ENCODE measurements at places on chromosomes 11 and 22. TPM values are rescaled to one million over a fixed set of nuclear protein-coding genes. Genes with fewer than 3 reads are reported as not detected.

Gene LRFN4
- 14.1 TPM for total RNA-seq

Gene DNHD1
- total RNA-seq: 1.7 TPM

Gene PTH
- total RNA-seq: not detected

Gene SLC5A12
- not detected for total RNA-seq

Gene SAAL1
- 28.8 TPM for total RNA-seq

DNA sequence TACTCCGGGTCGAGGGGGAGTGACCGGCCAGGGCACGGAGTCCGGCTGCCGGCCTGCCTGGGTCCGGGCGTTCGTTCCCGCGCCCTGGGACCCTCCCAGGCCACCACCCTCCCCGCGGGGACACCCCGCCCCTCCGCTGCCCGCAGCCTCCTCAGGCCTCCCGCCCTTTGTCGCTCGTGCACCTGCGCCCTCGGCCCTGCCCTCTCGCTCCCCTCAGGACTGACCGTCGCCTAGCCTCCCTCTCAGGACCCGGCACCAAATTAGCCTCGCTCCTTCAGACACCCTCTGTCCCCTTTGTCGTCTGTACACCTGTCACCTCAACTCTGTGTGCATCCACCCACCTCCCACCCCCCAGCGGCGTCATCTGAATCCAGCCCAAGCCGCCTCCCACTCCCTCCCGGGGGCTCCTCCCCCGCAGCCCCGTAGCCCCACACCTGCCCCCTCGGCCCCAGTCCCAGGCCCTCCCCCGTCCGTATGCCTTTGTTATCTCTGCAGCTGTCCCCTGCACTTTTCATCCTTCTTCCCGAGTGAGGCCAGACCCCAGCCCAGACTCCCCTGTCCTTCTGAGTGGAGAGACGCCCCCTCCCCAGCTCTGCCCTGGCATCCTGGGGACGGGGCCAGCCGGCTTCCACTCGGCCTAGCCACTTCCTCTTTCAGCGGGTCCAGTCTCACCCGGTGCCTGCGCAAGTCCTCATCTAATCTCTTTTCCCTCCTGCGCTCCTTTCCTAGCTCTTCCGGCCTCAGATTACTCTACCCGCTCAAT lies 643 bp downstream of the TIGD3 start:
- no peak for DNase-seq

- no peak for DNase-seq
These were observed 65.6 kb downstream of the CECR2 start for GRCh38 chr22:17434856-17435255.

- no peak for DNase-seq
These were observed 715.8 kb upstream of the LRRC4C start for GRCh38 chr11:42175203-42175602.

DNA sequence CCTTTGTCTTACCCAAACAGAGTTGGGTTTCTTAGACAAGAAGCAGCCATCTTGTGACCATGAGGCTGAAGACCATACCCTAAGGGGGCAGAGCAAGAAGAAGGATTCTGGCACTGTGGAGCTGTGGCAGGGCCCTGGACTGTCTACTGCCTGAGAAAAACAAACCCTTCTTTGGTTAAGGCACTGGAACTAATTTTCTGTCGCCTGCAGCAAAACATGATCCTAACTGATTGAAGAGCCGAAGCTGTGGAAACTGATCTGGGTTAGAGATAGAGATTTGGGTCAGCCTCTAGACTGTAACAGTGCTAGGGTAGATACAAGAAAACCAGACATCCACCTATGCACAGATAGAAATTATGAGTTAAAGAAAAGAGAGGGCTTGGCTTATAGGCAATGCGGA lies 11.3 kb upstream of the ACER3 start:
- no peak for DNase-seq

- no peak for DNase-seq
These were observed 5.5 kb downstream of the SIK2 start for GRCh38 chr11:111607751-111608150.

DNA sequence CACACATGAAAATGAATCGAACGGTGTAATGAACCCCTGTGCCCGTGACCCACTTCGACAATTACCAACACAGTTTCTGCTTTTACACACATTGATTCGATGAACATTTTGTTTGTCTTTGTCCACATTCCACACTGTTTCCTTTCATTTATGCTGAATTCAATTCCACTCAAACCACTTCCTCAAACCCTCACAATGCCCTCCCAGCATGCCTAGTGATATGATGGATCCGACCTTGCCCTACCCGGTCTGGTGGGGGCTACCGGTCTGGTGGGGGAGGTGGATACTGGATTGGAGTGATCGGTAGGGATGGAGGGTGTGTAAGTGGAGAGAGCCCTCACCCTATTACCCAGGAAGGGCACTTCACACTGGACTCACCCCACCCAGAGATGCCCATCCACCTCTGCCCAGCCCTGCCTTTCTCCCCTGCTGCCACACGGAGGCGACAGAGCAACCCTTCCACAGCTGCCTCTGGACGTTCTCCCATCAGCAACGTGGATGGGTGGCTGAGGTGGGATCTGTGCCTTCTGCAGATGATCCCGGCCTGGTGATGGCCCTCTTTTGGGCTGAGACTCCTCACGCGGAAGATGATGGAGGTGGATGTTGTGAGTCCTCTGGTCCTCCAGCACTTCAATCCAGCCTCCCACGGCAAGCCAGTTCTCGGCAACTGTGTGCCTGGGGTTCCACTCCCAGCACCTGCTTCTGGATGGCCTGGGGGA lies 33.0 kb upstream of the P2RY2 start:
- DNase-seq: peak; percentile 60

DNA sequence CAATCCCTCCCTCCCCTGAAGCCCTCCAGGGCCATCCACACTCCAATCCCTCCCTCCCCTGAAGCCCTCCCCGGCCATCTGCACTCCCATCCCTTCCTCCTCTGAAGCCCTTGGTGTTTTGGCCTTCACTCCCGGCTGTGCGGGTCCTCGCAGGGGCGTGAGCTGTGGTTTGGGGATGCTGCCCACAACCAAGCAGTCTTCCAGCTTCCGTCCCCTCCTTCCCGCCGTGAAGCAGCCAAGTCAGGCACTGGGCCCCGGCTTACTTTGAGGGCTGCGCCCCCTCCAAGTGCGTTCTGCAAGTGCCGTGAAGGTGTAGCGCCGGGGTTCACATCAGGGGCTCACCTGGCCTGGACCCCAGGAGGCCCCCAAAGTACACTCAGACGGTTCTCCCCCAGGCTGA lies 335.9 kb downstream of the BRD1 start:
- DNase-seq: no peak

GRCh38 chr11:16817351-16817750 lies 78.9 kb downstream of the C11orf58 start:
- no peak for DNase-seq

- DNase-seq: no peak
These were observed 45.7 kb downstream of the BCL2L13 start for GRCh38 chr22:17684245-17684644.

DNA sequence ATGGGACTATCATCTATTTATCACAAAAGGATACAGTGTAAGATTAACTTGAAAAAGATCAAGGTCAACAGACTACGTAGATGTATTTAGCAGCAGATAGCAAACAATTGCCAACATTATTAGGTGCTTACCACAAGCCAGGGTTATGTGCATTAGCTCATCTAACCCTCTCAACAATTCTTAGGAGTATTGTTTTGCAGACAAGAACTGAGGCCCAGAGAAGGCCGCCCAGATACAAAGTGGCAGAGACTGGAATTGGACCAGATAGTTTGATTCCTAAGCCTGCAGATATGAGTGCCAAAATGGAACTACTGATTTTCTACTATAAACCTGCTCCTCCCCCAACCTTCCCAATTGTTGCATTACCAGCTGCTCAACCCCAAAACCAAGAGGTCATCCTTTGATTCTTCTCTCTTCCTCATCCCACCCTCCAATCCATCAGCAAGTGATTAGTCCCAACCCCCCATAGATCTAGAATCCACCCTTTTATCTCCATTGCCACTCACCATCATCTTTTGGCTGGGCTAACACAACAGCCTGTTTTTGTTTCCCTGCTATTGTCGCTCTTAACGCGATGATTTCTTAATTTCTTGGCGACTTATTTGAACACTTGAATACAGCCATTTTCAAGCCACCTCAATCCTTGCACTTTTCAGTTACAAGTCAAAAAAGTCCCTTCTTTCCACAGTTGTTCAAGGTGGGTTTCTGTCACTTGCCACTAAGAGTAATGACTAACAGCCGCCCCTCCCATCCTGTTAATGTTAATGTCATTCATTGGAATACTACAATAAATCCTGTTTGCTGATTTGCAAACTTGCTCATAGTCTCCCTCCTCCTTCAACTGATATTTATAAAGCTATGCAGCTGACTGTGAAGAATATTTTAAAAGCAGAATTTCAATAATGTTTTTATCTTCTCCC lies 2.7 kb downstream of the TMEM123 start:
- DNase-seq: peak; percentile 40

DNA sequence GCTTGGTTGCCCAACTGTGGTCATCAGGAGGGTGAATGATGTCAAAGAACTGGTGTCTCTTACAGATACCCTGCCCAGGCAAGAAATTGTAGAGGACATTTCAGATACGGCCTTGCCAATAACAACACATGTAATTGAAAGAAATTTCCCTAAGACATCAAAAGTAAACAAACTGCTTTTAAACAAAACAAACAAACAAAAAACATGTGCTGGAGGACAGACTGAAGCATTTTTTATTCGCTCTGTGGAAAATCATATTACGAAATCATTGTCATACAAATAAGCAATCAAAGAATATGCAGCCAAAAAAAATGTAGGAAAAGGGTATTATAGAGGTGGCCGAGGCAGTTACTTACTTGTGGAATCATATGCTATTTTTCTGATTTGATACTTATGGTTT lies 52.1 kb upstream of the MYEOV start:
- DNase-seq: no peak

DNA sequence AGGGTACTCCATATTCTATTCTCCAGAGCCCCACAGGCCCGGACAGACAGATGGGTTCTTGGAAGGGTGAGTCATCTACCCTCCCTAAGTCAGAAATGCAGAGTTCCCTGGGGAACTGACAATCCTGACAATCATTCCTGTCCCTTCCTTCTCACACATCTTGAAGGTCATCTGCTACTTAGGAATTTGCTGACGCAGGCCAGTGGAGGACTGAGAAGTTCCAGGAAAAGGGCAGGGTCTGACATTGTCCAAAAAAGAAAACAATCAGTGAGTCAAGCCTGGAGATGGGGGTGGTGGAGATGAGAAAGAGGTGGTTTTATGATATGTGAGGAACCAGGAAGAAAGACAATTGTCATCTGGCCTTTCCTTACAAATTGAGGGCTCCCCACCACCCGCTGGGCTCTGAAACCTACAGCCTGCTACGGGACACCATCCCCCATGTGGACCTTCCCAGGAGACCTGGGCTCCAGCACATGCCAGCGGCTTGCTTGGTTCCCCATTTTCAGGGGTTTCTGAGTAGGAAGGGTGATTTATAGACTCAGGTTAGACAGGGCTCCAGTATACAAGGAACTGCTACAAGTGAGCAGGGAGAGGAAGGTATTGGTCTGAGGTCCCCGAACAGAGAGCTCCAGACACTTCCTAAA lies 12.9 kb downstream of the CD59 start:
- DNase-seq: peak; percentile 98

- DNase-seq: peak; percentile 58
These were observed 144.6 kb downstream of the NECTIN1 start for GRCh38 chr11:119584193-119585042.

DNA sequence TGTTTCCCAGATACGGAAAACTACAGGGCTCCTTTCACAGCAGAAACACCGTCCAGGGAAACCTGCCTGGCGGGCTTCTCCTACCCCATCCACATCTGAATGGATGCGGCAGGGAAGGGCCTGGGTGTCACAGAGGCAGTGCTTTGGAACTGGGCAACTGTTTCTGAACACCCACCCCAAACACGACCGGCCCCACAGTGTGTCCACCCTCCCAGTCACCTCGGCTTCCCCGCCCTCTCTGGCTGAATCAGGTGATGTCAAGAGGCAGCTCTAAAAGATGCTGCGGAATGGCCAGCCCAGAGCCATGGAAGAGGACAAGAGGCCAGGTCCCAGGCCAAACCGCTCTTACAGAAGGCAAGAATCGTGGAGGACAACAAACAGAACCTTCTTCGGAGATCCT lies 22.0 kb downstream of the IFT27 start:
- DNase-seq: no peak

DNA sequence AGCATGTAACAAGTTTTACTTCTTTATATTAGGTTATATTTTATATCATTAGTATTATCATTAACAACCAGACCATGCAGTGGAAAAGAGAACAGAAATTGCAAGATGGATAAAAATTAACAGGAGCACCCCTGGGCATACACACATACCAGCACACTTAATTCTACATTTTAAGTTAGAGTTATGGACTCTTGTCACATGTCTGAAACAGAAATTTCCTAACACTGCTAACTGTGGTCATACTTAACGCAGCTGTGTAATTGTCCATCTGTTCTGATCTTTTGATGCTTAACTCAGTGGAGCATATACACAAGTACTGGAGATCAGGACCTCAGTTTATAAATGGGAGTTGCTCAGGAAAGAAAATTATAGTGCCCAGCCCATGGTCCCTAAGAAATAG lies 358 bp downstream of the OR52H1 start:
- DNase-seq: no peak

DNA sequence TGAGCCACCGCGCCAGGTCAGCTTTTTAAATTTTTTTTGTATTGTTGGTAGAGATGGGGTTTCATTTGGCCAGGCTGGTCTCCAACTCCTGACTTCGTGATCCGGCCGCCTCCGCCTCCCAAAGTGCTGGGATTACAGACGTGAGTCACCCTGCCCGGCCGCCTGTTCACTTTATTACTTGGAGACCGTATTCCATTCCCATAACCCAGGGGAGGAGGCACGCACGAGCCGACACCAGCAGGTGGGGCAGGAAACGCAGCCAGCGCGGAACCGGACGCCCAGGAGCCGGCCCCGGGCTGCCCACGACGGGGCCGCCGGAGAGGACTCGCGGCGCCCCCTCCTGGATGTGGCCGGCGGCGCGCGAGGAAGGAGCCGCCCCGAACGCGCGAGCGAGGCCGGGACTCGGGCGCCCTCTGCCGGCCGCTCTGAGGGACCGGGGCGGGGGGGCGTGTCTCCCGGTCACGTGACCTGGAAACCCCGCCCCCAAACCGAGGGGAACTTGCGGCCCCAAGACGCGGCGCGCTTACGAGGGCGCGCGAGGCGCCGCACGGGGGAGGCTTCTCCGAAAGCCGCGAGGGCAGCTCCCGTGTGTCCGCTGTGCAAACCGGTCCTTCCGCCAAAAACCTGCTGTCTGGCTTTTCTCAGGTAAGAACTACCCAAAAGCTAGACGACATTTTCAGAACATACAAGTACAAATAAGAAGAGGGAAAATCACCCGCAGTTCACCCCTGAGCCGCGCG lies 11.6 kb upstream of the RNH1 start:
- DNase-seq: peak; percentile 96

DNA sequence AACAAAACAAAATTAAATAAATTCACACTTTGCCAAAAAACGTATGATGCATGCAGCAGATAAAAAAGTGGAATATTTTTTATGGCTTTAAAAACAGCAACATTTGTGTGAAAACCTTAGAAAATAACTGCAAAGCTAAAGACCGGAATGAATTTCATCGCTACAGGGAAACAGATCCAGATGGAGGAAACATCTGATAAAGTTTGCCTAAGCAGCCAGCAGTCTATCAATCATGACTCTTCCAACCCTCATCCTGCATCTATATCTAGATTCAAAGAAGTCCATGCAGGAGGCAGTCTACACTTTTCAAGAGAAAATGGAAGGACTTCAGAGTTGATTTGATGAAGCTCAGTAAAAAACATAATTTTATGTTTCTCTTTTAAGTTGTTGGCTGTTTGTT lies 126.8 kb downstream of the SWAP70 start:
- DNase-seq: no peak

GRCh38 chr11:62876712-62877111 lies 4.0 kb upstream of the SLC3A2 start:
- DNase-seq: no peak
